ENCODE measurements at places on chromosomes 2 and 18.
A peak's percentile ranks its signal among the peaks of the same experiment; 100 is the strongest.

GRCh38 chr2:240582781-240583180 lies 3.8 kb upstream of the CAPN10 start:
- no peak for DNase-seq

GRCh38 chr2:43724728-43725526 lies 48.7 kb upstream of the C1GALT1C1L start:
- no peak for DNase-seq

DNA sequence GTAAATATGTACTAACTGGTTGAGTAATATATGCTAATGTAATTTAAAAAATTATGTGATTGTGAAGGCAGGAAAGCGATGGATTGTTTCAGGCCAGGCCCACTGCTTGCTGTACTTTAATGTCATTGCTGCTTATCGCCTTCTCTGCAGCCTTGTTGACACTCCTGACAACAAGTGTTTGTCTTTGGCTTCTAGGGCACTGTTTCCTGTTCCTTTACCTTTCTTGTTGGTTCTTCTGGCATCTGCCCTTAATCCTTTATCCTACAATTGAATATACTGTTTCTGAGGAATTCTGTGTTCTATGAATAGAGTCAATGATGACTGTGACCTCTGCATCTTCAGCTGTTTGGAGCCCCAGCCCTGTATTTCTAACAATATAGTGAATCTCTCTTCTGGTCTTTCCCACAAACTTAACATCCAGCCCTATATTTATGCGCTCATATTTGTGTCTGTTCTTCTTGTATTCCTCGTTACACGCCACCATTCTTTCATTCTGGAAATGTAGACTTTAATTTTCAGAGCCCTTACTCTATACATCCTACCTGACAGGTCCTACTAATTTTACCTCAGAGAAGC lies 17.6 kb downstream of the ACSL3 start:
- DNase-seq: no peak

DNA sequence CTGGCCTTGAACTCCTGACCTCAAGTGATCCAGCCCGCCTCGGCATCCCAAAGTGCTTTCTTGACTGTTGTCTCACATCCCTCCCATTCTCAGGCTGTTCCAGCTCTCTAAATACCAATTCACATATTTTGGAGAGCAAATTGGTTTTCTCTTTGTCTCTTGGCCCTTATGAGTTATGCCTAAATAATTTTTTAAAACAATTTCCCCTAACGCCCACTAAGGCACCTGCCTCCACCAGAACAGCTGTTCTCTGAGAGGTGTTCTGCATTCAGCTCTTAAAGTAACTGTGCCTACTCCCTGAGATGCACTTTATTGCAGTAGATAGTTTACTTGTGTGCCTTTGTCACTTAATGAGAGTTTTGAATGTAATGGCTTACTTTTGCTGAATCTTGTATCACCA lies 6.9 kb downstream of the CCDC195 start:
- no peak for DNase-seq

- no peak for DNase-seq
Observed at GRCh38 chr18:56691530-56691929, 40.4 kb downstream of the WDR7 start.

- DNase-seq: no peak
Observed at GRCh38 chr18:56789004-56789888, 138.1 kb downstream of the WDR7 start.

- DNase-seq: no peak
Observed at GRCh38 chr2:240130393-240131195, 5.5 kb downstream of the COPS9 start.

DNA sequence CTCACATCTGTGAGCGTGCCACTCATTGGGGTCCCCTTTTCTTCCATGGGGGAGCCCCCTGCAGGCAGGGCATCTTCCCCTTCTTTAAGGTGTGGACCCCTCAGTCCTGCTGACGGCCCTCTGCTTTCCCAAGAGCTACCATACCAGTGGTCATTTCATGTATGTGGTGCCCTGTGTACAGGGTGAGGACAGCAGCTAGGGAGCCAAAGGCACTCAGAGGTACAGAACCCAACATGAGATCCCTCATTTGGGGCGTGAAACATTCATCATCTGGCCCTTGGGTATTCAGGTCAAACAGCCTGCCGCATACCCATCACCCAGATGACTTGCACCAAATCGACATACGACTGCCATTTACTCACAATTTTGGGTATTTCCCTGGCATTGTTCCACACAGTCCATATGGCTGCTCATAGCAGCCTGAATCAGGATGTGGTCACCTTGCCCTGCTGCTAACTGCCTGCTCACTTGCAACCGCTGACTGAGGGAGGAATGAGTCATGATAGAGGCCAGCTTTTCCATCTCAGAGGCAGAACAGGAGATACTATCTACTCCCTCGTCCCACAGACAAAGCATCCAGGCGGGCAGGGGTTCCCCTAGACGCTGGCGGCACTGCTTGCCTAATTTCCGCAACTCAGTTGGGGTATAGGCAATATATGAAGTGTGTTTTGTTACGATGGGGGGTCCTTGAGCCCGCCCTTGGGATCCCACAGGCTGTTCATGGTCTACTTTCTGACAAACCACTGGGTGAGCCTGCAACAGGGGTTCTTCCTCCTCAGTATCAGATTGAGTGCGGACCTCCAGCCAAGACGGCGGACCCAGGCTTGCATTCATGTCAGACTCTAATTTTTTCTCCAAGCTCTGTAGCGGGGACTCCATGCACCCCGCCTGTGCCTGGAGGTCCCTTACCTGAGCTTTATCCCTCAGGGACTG lies 228.6 kb downstream of the SATB2 start:
- no peak for DNase-seq

DNA sequence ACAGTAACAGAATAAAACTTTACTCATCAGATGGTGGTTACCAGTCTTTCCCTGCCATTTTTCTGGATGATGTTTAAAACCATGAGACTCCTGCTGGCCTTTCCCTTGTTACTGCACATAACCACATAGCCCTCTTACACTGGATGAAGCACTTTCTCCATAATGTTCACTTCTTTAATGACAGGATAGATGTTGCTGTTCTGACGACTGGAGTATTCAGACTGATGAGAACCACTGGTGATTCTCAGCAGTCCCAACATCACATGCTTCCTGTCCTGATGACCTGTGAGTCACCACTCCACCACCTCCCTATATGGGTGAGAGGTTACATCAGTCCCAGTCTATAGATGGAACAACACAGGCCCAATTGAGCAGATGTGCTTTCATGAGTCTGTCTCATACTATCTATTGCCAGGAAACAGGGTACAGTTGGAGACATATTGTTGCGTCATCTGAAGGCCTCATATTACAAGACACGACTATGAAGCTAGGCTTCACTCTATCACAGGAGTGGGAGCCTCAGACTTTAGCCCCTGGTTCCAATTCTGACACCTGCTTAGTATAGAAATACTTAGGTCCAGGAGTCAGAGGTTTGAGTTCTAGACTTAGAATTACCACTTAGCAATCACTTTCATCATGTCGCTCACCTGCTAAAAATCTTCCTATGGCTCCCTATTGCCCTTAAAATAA lies 145.7 kb upstream of the KLF7 start:
- peak; percentile 49 for DNase-seq

- no peak for DNase-seq
Observed at GRCh38 chr2:20585359-20585709, 65.6 kb downstream of the HS1BP3 start.

- no peak for DNase-seq
Observed at GRCh38 chr2:105592288-105592687, 152.4 kb upstream of the NCK2 start.

DNA sequence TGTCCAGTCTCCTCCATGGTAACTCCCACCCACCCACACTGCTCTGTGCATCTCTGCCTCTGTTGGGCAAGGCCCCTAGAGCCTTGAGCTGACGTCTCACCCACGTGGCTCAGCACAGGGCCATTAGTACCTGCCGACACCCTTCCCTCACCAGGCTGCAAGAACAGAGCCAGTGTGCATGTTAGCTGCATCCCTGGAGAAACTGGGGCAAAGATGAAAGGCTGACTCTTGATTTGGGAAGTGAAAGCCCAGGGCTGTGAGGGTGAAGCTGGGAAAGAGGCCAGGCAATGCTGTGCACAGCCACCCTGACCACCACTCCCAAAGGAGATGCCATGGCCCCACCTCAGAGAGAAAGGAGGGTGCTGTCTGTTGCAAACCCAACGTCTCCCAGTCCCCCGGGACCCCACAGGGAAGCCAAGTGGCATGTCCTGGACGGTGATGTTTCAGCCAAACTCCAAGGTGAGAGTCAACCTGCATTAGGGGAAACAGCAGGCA lies 20.0 kb upstream of the HPCAL1 start:
- DNase-seq: no peak

GRCh38 chr2:238370094-238370822 lies 49.9 kb downstream of the TRAF3IP1 start:
- DNase-seq: no peak

GRCh38 chr2:20484034-20484617 lies 37.3 kb downstream of the RHOB start:
- DNase-seq: peak; percentile 15

DNA sequence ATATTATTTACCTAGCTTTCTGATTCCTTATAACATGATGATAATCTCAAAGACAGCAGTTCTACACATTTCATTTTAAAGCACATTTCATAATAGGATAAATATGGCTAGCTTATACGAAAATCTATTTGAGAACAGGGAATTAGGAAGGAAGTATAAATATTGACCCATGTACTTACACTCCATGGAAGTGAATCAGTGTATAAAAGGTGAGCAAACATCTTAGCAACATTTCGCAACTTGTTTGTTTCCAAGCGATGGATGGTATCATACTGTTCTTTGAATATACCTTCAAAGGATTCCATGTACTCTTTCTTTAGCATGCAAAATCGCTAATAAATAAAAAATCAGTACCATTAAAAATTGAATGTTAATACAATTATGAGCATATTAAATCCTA lies 53.1 kb downstream of the CWC22 start:
- DNase-seq: no peak

DNA sequence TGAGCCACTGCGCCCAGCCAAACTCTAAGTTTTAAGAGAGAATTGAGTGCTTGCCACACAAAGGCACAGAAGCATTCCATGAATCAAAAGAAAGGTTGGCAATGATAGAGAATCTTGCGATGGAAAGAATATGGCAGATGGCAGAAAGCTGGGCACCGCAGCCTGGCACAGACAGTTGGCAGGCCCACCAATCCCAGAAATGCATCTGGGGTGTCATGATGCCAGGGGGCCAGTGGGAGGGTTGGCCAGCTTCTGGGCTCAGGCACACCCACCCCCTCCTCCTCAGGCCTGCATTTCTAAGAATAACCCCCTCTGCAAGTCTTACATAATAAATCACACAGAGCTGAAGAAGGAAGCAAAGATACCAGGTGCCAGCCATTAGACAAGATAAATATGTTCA lies 19.6 kb downstream of the ZNF2 start:
- DNase-seq: no peak

DNA sequence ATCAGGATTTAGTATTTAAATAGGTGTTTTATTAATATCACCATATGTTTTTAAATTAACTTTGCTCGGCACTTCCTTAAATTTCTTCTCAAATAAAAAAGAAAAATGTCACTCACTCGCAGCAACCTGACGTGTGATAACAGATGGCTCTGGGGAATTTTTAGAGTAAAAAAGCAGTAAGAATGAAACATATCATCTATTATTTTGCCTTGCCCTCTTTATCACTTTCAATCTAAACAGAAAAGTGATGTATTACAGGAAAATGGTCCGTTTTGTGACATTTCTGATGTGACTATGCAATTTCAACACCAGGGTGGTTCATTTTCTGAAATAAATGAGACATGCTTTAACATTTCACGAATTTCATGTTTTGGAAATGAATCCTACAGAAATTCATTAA lies 1368.0 kb upstream of the LRRTM1 start:
- no peak for DNase-seq

GRCh38 chr18:9711361-9712129 lies 3.4 kb downstream of the RAB31 start:
- no peak for DNase-seq

DNA sequence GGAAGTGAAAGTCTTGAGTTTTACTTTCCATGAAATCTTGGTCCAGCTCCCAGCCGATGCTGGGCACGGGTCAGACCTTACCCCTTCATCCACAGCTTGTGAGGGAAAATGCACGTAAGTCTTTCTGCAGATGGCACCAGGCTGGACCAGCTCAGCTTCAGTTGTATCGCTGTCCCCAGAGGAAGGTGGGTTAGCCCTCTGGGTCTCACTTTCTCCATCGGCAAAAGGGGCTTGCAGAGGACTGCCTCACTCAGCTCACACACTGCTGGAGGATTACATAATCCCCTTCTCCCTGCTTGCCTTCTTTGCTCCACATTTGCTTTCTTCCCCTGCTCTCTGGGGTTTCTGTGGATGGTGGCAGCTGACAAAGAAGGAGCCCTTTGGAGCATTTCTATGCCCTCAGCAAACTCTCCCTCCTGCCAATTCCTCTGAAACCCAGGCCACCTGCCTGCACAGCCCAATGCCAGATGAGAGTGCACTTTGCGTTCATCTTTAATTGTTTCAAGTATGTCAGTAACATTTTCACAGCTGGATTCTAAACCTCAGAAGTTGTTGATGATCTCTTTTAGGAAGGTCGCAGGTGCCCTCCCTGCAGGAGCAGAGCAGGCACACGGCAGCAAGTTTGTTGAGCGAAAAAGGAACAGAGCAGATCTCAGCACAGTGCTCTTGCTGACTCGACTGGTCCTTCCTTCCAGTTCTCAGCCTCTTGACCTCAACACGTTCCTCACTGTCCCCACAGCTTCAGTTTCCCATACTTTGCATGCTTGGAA lies 155.6 kb upstream of the GLI2 start:
- DNase-seq: no peak

- DNase-seq: no peak
Observed at GRCh38 chr18:52546686-52547346, 206.8 kb downstream of the DCC start.

DNA sequence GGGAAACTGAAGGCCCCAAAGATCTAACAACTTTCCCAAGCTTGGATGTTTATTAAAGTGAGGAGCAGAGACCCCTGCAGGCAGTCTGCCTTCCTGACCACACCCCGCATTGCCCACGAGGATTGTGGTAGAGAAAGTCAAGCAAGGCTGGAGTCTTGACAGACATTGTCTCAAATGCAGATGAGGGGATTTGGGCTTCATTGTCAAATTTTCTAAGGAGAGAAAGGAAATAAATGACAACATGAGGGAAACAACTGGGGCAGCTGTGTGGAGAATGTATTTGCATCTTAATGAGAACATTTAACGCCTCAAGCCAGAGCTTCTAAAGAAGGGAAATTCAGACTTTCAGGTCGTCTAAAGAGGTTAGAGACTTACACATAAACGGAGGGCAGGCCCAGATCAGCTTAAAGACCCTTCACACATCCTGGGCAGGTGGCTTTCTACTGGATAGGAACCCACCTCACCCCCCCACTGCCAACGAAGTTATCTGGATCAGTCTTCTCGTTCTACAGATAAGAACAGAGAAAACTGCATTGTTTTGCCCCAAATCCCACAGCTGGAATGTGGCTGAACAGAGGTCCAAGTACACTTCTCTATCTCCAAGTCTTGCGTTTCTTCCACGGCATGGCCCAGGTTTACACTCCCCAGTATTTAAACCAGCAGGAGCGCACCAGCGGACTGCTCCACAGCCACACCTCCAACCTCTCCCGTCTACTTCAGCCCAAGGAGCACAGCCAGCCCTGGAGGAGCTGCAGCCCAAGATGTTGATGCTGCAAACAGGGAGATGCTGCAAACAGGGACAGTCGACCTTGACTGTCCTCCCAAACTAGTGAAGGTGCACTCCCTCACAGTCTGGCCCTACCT lies 16.2 kb upstream of the SCG2 start:
- no peak for DNase-seq

GRCh38 chr2:39994151-39994550 lies 215.1 kb upstream of the THUMPD2 start:
- DNase-seq: no peak
